CD4-positive, alpha-beta T cell treated with Interleukin-12 subunit alpha and Interleukin-12 subunit beta, for 1 hour (primary cell): ENCODE measurements at places on chromosomes 5 and 9.
A peak's percentile ranks its signal among the peaks of the same experiment; 100 is the strongest.

GRCh38 chr5:32413466-32414263, 30.9 kb downstream of the ZFR start:
- DNase-seq: no peak

DNA sequence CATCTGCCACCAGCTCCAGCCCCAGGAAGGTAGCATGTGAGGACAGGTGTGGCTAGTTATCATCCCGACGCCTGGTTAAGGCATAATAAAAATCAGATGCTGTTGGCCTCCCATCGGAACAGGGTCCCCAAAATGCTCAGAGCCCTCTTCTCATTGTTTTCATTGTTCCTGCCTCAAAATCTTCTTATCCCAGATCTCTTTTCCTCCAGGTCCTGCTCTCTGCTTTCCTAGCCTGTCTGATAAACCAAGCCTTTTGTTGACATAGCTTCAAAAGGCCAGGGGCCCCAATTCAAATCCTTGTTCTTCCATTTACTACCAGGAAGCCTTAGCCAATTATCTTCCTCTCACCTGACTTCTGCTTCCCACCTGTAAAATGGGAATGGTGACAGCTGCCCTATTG, 130.1 kb upstream of the ADRA1B start:
- DNase-seq: no peak

GRCh38 chr5:124627815-124628595, 118.4 kb downstream of the ZNF608 start:
- DNase-seq: no peak

GRCh38 chr9:81123526-81123925, 565.8 kb downstream of the TLE1 start:
- no peak for DNase-seq

GRCh38 chr9:32839013-32839885, 55.9 kb downstream of the TMEM215 start:
- no peak for DNase-seq

GRCh38 chr5:156764176-156764971, 85.7 kb upstream of the PPP1R2B start:
- no peak for DNase-seq

- DNase-seq: no peak
These were observed 22.3 kb downstream of the SMIM15 start for GRCh38 chr5:61139931-61140330.

DNA sequence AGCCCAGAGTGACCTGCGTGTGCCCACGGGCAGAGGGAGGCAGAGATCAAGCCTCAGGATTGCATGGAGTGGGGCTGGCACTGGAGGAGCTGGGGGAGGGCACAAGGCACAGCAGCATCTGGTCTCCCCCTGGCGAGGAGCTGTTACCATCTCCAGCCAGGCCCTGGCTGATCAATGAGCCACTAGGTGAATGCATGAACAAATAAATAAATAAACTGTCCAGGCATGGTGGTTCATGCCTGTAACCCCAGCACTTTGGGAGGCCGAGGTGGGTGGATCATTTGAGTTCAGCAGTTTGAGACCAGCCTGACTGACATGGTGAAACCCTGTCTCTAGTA, 14.3 kb upstream of the PSMB7 start:
- DNase-seq: no peak

- no peak for DNase-seq
These were observed 265.7 kb downstream of the AOPEP start for GRCh38 chr9:94991961-94992907.

GRCh38 chr5:172085738-172086137, 79.3 kb upstream of the FBXW11 start:
- DNase-seq: no peak

DNA sequence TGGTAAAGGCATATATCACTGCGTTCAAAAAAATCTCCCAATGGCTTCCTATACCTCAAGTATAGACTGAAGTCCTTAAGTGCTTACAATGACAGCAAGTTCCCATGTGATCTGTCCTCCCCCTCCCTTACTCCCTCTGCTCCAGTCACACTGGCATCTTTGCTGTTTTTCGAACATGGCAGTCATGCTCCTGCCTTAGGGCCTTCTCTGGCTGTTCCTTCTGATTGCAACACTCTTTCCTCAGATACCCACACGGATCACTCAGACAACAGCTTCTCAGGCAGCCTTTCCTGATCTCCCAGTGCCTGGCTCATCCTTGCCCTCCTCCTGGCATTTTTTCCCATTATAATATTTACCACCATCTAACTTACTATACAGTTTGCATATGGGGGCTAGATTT, 232.8 kb downstream of the ARHGEF28 start:
- no peak for DNase-seq

GRCh38 chr9:13487071-13487470, 207.6 kb upstream of the MPDZ start:
- no peak for DNase-seq

DNA sequence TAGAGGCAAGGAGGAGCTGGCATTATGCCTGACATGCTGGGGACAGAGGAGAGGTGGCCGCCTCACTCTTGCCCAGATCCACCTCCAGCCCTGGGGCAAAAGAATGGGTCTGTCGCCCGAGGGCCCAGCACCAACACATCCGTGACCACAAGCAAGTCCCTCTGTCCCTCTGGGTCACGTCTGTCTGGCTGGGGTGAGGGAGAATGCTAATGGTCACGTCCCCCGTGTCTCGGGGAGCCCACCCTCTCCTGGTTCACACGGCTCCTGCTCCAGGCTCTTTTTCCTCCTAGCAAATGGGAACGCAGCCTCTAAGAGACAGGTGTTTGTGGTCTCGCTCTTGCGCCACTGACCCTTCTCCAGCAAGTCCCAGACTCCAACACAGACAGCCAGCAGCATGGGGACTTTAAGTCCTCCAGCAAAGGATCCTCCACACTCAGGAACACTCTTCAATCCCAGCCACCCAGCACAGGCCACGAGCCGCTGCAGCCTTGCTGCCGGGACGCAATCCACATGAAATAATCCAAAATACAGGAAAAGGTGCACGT, 4.1 kb downstream of the ENG start:
- no peak for DNase-seq

- DNase-seq: no peak
These were observed 59.9 kb upstream of the ZNF354A start for GRCh38 chr5:178790371-178790770.

DNA sequence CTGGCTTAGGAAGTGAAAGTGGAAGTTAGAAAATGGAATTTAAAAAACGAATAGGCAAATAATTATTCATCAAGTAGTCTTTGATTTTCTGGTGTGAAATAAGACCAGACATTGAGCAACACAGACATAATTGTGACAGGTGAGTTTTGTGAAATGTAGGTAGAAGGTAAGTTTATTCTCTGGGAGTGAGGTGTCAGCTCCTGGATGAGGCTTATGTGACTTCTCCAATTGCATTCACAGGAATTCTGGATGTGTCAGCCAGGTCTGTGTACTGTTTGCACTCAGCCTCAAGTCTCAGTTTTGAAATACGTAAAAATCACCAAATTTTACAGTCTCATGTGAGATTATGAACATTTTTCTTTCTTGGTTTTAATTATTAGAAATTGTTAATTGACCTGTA, 537.6 kb downstream of the CETN3 start:
- DNase-seq: no peak

DNA sequence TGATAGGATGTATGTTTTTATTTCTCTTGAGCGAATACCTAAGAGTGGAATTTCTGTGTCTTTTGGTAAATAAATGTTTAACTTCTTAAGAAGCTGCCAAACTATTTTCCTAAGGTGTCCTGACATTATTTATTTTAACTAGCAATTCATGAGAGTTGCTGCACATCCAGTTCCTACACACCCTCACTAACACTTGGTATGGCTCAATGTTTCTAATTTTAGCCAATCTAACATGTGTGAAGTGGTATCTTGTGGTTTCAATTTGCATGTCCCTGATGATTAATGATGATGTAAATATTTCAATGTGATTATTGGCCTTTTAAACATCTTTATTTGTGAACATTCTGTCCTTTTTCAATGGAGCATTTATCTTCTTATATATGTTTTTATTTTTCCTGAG, 2095.5 kb upstream of the C9orf72 start:
- DNase-seq: no peak

DNA sequence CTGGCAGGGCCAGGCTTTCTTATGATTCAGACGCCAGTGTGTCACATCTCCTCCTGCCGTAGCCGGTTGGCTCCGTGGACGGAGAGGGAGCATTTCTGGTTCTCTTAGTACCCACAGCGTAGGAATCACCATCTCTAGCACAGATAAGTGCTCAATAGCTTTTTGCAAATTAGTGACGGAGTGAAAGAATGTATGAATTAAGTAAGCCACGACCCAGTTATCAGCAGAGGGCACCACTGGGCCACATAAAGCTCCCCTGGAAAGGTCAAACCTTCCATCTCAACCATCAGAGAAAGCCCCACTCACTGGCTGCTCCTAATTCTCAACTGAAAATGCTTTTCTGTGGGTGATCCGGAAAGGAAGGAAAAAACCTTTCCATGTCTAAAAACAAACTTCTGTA, 317.0 kb upstream of the ADCY2 start:
- DNase-seq: no peak

- DNase-seq: peak; percentile 29
These were observed 4.5 kb downstream of the RCL1 start for GRCh38 chr9:4796988-4797853.

DNA sequence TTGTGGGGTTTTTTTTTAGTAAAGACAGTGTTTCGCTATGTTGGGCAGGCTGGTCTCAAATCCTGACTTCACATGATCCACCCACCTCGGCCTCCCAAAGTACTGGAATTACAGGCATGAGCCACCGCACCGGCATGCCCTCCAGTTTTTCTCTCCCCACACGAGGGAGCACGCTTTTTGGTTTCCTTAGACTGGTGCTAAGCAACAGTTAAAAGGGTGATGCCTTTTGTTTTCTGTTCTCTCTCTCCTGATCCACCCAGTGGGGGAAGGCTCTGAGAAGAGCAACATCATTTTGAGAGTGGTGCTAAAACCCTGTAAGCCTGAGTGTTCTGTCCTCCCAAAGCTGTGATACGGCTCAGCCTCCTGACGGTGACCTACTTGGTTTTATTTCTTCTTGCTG, 146.6 kb downstream of the MAN2A1 start:
- DNase-seq: no peak

GRCh38 chr5:59525957-59526356, 367.6 kb downstream of the PDE4D start:
- DNase-seq: no peak
